ENCODE measurements at places on chromosomes 16 and 17.
A peak's percentile ranks its signal among the peaks of the same experiment; 100 is the strongest.

DNA sequence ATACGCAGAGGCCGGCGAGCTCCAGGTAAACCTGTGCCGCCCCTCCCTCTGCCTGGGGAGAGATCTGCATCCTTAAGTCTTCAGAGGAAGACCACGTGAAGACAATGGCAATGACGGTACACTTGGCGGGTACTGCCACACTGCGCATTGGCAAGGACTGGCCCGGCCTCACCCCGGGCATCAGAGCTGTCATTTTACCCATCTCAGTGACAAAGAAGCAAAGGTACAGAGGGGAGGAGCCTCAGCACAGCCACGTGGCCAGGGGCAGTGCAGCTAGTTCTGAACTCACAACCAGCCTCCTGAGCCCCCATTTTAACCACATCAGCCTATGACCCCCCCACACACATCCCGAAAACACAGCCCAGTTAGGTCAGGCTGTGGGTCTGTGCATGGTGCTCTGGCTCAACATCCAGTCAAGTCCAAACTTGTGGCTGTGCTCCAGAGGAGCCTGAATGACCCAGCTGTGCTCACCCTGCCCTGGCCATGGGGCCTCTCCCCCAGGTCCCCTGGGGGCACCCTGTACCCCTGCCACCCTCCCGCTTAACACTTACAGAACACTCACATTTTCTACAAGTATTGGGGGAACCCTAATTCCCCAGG lies 80.6 kb downstream of the C16orf95 start:
- DNase-seq: no peak

DNA sequence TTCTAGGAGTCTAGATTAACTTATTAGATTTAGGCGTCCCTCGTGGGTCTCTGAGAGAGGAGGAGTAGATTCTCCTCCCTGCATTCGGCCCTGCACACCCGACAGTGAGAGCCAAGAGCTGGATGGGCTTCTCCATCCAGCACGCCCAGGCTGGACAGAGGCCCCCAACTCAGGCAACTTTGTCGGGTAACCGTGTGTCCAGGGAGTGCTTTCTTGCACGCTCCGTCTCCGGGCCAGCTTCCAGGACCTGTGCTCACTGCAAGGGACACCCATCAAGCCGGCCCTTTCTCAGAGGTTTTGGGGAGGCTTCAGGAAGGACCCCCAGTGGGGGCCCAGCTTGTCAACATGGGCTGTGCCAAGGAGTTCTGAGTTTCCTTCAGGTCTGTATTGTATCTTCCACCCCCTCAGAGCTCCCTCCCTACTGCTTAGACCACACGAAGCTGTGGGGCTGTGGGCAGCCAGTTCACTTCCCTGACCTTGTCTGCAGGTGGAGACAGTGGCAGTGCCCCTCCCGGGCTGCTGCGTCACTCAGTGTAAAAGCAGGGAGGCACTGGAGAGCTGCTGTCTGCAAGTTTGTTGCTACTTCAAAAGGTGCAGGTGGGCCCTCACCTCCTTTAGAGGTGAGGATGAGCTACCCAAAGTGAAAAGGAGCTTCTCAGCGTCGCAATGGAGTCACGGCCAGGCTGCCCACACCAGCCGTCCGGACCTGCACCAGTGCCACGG lies 24.0 kb upstream of the C16orf78 start:
- DNase-seq: no peak

DNA sequence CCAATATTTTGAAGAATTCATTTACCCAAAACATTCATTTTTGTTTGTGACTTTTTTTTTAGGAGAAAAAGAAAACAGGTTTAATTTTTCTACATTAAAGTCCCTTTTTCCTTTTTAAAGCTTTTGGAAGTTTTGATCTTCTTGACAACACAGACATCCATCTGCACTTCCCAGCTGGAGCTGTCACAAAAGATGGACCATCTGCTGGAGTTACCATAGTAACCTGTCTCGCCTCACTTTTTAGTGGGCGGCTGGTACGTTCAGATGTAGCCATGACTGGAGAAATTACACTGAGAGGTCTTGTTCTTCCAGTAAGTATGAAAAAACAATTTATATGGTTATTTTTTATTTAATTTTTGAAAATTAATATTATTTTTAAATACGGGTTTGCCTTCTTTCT lies 37.2 kb downstream of the SIAH1 start:
- DNase-seq: no peak

GRCh38 chr16:58031016-58031800 lies 5.7 kb downstream of the MMP15 start:
- DNase-seq: no peak

GRCh38 chr16:67246756-67247191 lies 507 bp downstream of the FHOD1 start:
- DNase-seq: no peak

- DNase-seq: no peak
These were observed 15.7 kb downstream of the BCAR1 start for GRCh38 chr16:75235721-75236193.

DNA sequence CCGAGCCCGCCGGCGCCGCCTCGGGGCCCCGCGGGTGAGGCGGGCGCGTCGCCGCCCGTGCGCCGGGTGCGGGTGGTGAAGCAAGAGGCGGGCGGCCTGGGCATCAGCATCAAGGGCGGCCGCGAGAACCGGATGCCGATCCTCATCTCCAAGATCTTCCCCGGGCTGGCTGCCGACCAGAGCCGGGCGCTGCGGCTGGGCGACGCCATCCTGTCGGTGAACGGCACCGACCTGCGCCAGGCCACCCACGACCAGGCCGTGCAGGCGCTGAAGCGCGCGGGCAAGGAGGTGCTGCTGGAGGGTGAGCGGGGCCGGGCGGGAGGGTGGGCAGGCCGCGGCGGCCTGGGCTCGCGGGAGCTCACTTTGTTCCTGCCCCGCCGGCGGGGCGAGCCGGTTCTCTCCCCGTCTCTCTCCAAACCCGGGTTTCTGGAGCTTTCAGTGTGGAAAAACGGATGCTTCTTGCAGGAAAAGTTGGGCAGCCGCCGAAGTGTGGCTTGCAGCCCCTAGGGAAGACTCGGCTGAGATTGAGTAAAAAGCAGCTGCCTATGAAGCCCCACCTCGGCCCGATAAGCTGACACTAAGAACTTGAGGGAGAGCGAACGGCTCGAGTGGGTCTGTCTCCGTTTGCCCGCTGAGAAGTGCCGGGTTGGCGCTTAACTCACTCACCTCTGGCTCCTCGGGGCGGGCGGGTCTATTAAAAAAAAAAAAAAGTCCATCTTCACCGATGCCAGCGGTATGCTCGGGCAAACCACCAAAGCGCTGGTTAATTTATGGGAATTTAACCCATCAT lies 677 bp downstream of the SNTB2 start:
- DNase-seq: peak; percentile 2
